Foreskin keratinocyte (primary cell): ENCODE measurements at places on chromosomes 12 and 14.
A peak's percentile ranks its signal among the peaks of the same experiment; 100 is the strongest.

DNA sequence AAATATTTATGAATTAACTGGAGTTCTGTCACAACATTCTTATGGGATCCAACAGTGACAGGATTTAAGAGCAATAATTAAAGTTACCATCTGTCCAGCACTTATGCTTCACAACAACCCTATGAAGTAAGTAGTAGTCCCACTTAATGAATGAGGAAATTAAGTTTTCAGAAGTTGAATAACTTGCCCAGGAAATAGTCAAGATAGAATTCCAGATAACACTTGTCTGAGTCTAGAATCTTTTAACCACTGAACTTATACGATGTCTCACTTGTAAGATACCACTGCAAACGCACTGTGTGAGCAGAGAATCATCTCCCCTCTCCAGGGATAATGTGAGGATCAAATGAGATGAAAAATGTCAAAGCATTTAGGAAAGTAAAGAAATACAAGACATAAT is 3.3 kb upstream of the TTC9 start:
- DNase-seq: no peak

- DNase-seq: no peak
Observed at GRCh38 chr12:72570601-72571000, 298.4 kb downstream of the TRHDE start.

- DNase-seq: peak; percentile 31
Observed at GRCh38 chr14:60085085-60085484, 6.6 kb upstream of the PCNX4 start.

DNA sequence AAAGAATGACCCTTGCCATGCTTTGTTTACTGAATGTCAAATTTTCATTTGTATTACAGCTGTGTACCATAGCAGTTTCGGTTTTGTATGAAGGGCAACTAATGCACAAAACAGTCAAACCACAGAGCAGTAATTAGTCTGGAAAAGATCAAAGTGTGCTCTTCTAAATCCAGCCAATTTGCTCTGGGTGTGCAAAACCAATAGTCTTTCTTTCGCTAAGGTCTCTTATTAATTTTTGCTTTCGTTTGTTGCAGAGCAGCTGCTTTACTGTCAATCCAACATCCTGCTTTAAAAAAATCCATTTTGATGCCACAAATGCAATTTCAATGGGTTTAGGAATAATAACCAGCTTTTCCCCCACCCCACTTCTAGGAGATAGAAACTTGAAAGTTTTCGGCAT is 114.2 kb downstream of the BRMS1L start:
- no peak for DNase-seq

GRCh38 chr12:116138781-116139180 is 138.7 kb downstream of the MED13L start:
- DNase-seq: no peak
